Activated T-helper 1 cell treated with anti-CD3 and anti-CD28 coated beads, Interleukin-12 subunit alpha, Interleukin-12 subunit beta, Interleukin-2, Interleukin-4 antibody, amounts not matched to agents 30 ng/mL and 10 ng/mL and 1 ng/mL, durations not matched to agents 14 hours and 24 hours and 36 hours (primary cell): ENCODE measurements at places on chromosomes 1 and 21. TPM values are rescaled to one million over a fixed set of nuclear protein-coding genes. Genes with fewer than 3 reads are reported as not detected.

CRYZL1 gene
- 25.6 and 34.8 TPM in 2 replicates for total RNA-seq

DNA sequence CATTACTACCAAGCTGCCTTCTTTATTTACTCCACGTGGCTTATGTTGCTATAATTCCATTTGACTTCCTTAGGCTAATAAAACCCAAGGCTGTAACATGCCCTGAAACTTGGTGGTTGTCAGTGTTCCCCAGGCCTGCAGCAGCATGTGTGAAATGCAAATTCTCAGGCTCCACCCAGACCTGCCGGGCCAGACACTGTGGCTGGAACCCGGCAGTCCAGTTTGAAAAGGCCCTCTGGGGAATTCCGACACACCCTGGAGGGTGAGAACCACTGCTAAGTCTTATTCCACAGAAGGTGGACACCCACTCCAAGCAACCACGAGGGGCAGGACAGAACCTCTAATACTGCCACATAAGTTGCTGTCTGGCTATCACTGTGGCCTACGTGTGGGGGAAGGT lies 41.4 kb downstream of the URB1 start:
- DNase-seq: no peak

DNA sequence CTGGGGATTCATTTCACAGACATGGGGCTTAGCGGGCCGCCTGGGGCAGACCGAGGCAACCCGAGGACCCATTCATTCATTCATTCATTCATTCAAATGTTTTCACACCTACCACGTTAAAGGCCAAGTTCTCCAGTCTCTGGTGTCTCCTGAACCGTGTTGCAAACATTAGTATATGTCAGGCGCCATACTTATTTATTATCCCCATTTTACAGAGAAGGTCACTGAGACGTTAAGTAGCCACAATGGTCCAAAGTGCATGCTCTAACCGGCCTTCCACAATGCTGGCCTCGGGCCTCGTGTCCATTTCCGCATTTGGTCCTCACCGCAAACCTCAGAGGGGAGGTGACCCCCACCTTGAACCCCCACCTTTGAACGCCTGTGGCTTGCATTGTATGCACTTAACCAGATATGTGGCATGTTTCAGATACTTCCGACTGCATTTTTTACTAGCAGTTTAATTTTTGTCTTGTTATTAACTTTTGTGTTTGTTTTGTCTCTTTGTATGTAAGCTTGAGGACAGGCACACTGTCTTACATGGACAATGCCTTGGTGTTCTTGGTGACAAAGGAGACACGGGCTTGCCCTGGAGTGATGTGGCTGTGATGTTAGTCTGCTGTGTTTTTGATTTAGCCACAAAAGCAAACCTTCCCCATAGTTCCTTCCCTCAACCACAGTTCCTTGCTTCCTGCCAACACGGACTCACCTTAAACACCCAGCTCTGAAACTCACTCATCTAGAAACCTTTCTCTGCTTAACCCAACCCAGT lies 1.2 kb upstream of the IFFO2 start:
- peak; percentile 34 for DNase-seq

- no peak for DNase-seq
Measured at GRCh38 chr1:53582211-53583020, 123.2 kb downstream of the DMRTB1 start.

DNA sequence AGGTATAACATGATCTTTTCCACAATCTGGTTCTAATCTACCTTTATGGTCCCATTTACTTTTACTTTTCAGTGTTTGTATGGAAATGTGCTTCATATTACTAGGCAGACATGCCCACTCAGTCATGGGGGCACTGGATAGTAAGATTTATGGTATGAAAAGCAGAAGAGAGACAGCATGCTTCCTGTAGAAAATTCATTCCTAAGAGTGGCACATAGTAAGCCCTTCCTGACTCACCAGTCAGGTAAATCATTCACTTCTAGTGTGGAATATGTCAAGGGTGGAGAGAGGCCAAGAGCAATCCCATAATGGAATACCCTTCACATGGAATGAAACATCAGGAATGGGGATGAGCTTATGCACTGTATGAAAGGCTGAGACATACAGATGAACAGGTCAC lies 49.5 kb upstream of the BCL10 start:
- no peak for DNase-seq

SRSF10 gene
- 238 and 243 TPM in 2 replicates for total RNA-seq

DNA sequence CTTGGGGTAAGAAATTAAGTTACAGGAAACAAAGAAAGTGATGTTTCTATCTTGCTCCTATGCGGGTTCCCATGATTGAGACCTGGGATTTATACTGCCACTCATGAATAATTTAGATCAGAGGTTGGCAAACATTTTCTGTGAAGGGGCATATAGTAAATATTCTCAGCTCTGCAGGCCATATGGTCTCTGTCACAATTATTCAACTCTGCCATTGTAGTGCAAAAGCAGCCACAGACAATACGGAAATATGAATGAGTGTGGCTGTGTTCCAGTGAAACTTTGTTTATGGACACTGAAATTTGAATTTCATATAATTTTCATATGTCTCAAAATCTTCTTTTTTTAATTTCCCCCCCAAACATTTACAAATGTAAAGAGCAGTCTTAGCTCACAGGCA lies 127.2 kb downstream of the FOXD2 start:
- DNase-seq: no peak

EPHB2 gene
- not detected in 2 replicates for total RNA-seq

GRCh38 chr1:48773133-48773532 lies 3.6 kb downstream of the BEND5 start:
- DNase-seq: no peak

EXO1 gene
- 52.2 and 58.0 TPM in 2 replicates for total RNA-seq

DNA sequence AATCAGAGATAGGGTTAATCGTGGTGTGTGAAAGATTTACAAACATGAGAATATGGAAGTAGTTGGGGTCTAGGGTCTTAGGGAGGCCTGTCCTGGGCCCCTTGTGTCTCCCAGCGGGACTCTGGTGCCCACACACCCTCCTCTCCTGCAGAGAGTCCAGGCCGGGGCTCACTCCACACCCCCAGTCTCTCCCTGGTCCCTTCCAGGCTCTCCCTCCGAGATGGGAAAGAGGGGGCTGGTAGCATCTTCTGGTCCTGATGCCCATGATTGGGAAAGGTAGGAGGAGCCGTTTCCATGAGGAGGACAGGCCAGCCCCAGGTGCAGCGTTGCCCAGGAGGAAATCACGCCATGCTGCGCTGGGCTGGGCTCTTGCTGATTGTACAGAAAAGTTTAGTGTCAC lies 26.6 kb downstream of the PCNT start:
- no peak for DNase-seq

DNA sequence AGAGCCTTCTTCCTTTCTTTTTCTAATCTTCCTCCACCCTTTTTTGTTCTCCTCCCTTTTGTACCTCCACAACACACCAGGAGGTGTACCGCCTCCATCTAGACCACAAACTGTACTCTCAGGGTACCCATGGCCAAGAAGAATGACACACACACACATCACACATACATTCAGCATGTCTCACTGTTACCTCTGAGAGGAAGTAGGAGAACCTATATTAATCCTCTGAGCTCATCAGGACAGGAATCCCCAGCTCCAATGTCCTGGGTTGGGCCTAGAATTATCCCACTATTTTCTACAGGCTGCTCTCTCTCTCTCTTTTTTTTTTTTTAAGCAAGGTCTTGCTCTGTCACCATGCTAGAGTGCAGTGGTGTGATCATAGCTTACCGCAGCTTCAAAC lies 36.7 kb downstream of the ATP2B4 start:
- DNase-seq: no peak

OPTC gene
- total RNA-seq: not detected in 2 replicates

DNA sequence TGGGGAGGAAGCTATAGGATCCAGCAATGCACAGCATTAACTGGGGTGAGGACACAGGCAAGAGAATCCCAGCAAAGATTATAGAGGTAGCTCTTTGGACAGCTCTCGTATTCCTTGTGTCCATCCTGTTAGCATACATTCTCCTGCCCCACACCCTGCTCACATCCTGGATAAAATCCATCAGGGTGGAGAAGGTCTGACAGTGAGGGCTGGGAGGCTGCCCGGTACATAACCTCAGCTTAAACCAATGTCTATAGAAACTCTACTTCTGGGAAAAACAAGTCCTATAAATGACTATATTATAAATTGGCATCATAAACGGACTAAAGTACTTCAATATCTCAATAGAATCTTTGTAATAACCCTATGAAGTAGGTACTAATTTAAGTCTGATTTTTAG lies 36.8 kb upstream of the UBE2U start:
- DNase-seq: no peak

DNA sequence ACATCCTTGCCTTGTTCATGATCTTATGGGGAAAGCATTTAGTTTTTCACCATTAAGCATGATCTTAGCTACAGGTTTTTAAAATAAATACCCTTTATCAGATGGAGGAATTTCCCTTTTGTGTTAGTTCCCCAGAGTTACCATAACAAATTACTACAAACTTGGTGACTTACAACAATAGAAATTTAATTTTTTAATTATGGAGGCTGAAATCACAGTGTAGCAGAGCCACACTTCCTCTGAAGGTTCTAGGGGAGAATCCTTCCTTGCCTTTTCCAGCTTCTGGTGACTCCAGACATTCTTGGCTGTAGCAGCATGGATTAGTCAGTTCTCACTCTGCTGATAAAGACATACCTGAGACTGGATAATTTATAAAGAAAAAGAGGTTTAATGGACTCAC lies 18.5 kb downstream of the MIGA1 start:
- DNase-seq: no peak

GRCh38 chr21:36113647-36114428 lies 21.0 kb upstream of the CBR3 start:
- peak; percentile 36 for DNase-seq

ALPL gene
- not detected in 2 replicates for total RNA-seq

GRCh38 chr1:246435421-246436041 lies 71.5 kb downstream of the SMYD3 start:
- DNase-seq: no peak

NEXN gene
- total RNA-seq: 0.24 and 0.31 TPM in 2 replicates

GRCh38 chr1:240237305-240237721 lies 145.6 kb downstream of the FMN2 start:
- DNase-seq: no peak

GRCh38 chr1:155329980-155330598 lies 9.4 kb downstream of the RUSC1 start:
- no peak for DNase-seq
